CD8-positive, alpha-beta memory T cell (primary cell): ENCODE measurements at places on chromosomes 5 and 9. TPM values are rescaled to one million over a fixed set of nuclear protein-coding genes. Genes with fewer than 3 reads are reported as not detected.

DNA sequence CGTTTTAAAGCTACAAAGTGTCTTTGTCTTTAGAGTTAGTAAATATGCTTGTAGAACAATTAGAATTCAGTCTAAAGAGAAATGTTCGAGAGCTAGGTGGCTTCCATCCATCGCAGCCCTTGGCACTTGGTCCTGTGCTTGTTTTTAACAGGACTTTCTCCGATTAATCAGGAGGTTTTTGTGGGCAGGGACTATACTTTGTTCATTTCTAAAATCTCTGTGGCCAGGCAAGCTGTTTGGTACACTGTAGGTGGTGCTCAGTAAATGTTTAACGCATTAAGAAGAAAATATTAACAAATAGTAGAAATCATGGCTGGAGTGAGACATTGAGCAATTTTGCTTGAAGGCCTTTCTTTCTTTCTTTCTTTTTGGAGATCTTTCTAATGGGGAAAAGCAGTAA lies 20.8 kb downstream of the AGXT2 start:
- no peak for DNase-seq

- no peak for DNase-seq
Observed at GRCh38 chr5:152379331-152379730, 25.7 kb downstream of the NMUR2 start.

LSM11 gene
- total RNA-seq = 7.8 TPM

DNA sequence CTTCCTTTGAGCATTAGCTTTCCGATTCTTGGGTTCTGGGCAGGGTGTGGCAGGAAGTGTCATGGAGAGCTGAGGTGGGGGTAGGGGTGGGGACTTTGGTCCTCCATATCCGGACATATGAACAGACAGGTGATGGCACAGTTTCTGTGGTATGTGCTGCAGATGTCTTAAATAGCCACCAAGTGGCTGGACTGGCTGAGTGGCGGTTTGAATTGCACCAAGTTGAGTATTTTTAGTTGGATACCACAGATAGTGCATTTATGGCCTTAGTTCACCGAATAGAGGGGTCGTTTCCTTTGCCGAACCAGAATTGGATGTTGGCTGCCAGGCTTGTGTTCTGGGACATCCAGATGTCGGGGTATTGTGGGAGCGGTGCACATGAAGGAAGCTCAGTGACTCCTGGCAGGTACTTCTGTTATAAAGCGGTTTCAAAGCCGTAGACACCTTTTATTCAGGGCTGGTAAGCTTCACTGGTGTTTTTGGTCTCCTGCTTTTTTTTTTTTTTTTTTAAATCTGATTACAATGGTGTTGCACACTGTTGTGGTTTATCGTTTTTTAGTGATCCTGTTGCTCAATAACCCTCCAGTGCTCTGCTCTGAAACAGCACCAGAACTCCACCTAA lies 15.1 kb upstream of the TNFAIP8 start:
- DNase-seq = peak; percentile 47

DNA sequence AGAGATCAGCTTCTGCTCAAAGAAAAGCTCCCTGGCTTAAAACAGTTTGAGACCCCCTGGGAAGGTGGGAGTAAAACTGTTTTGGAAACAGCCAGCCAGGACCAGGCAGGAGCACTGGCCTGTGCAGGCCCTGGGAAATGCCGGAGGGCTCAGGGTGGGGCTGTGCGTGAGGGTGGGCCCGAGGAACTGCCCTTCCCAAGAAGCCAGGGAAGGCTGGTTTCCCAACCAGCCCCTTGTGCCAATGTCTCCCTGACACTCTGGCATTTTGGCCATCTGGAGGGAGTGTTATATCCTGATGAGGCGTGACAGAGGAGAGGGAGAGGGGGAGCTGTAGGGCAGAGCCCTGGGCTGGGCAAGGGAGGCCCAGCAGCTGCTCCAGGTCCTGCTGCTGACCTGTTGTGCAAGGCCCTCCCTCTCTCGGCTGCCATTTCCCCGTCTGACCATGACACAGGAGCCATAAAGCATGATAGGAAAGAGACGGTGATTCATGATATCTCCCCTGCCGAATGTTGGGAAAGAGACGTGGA lies 16.1 kb downstream of the OLFML2A start:
- DNase-seq = no peak

SHOC1 gene
- total RNA-seq = not detected

GRCh38 chr9:128218518-128219389 lies 15.6 kb downstream of the DNM1 start:
- DNase-seq = peak; percentile 87

PKD2L2 gene
- total RNA-seq = not detected

DNA sequence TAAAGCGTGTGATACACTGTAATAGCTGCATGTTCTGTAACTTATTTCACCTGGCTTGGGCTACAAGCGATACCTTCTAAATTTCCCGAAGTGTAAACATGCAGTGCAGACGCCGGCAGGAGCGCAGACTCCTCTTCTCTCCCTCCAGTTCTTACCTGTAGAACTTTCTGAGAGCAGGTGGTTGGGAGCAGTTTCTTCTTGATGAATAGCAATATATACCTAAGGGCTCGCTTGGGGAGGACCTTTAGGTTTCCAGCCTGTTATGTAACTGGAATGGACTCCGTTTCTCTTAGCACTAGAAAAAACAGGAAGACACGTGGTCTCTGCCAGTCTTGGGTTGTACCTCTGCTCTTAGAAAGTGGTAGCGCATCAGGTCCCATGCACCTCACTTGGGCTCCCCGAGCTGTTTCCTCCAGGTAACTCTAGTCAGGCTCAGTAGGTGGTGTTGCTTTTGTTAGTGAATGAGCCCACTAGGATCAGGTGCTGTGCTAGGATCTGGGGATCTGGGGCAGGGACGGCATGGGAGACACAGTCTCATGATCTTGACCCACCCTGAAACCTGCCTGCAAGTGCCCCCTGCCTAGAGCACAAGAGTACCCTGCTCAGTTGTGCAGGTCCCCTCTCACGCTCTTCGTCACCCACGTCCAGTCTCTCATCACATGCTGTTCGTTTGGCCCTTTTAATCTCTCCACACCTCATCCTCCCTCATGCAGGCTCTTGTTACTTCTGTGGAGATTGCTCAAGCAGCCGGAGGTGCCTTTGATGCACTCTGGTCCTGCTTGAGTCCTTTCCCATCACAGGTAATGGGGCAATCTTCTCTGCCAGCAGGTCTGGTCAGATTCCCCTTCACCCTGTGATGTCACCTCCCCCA lies 2.8 kb downstream of the TENT4A start:
- no peak for DNase-seq

DNA sequence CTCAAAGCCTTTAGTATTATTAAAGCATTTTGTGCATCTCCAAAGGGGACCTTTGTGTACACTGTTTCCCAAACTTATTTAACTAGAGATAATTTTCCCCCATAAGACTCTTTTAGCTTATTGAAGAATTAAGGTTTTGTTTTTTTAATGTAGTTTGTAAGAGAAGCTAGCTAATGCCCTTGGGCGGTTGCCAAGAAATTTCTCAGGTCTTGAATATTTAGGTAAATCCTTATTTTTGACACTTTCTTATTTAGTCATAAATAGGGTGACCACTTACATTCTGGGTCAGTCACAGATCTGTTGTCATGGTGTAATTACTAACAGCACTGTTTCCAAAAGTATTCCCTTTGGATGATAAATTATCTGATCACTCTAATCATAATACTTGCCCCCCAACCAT lies 27.2 kb downstream of the TNFAIP8 start:
- no peak for DNase-seq

DNA sequence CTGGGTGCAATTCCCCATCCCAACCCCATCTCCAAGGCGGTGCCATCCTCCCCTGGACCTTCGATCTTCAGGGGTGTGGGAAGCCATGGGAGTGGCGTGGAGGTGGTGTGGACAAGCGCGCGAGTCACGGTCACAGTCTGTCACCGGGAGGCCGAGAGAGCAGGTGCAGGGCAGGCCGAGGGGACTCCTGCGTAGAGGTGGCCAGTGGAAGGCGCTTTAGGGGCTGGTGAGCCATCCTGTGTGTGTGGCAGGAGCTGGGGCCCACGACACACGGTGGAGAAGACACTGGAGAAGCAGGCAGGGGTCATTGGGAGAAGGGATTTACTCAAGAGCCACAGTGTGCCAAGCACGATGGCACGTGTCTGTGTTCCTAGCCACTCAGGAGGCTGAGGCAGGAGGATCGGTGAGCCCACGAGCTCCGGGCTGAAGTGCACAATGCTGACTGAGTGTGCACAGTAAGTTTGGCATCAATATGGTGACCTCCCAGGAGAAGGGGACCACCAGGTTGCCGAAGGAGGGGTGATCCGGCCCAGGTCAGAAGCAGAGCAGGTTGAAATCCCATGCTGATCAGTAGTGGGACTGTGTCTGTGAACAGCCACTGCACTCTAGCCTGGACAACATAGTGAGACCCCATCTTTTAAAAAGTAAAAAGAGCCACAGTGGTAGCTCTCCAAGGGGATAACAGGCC lies 145.1 kb upstream of the PHYKPL start:
- no peak for DNase-seq

DNA sequence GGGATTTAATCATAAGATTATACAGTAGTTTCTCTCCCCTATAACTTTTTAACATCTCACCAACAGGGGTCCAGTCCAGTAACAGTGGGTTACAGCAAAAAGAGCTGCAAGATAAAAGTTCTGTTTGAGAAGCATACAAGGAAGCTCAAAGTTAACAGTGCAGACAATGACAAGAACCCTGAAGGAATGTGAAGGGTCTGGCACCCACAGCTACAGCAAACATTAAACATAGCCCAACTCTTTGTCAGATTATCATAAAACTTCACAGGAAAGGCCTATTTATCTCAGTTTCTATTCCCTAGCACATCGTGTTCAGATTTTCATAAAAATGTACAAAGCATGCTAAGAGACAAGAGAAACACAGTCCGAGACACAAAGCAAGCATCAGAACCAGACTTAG lies 309.4 kb downstream of the DIRAS2 start:
- no peak for DNase-seq

DNA sequence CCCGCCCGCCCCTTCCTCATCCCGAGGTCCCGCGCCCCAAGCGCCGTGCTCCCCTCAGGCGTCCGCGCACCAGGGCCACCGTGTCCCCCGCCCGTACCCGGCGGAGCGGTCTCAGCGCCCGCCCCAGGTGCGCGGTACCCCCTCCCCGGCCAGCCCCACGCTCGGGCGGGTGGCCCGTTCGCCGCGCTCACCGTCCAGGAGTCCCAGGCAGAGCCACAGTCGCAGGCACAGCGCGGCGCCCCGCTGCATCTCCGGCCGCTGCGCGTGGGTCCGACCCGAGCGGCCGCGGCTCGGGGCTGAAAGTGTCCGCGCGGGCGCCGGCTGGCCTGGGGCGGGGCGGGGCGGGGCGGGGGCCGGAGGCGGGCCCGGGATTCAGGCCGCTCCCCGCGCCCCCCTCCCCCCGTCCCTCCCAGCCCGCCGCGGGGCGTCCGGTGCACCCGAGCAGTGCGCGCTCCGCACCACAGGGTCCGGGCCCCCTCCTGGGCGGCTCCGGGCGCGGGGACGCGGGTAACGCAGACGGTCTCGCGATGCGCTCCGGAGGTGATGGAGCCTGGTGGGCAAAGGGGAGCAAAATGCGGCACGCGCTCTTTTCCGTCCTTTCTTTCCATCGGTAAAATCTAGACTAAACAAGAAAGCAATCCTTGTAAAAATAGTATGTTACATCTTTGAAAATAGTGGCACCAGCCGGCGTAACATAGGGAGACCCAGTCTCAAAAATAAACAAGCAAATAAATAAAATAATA lies at the start of gene FLT4:
FLT4 (minus strand) TSS at position 304 of the 743 bp plus-strand sequence; CDS start at position 249, 55 bp downstream.
- DNase-seq = no peak

GRCh38 chr9:91577633-91578061 lies 154.0 kb upstream of the NFIL3 start:
- DNase-seq = no peak

CTXN3 gene
- total RNA-seq = not detected

SPINK13 gene
- total RNA-seq = not detected

- DNase-seq = no peak
Observed at GRCh38 chr5:43874772-43875171, 271.8 kb downstream of the NNT start.

DNA sequence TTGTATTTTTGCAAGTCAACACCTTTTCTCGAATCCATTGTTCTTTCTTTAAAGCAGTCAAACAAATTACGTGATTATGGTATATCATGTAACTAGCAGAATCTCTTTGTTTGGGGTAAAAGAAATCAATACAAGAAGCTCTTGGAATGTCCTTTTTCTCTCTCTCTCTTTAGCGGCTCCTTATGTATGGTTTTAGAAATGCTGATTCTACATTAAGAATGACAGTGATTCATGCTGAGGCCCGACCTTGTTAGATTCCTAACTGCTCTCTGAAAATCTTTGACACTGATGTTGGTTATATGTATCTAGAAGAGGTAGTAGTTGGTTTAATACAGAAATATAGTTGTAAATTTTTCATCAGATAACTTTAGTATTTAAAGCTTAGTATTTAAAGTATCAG lies 76.4 kb downstream of the SNX24 start:
- DNase-seq = no peak

DNA sequence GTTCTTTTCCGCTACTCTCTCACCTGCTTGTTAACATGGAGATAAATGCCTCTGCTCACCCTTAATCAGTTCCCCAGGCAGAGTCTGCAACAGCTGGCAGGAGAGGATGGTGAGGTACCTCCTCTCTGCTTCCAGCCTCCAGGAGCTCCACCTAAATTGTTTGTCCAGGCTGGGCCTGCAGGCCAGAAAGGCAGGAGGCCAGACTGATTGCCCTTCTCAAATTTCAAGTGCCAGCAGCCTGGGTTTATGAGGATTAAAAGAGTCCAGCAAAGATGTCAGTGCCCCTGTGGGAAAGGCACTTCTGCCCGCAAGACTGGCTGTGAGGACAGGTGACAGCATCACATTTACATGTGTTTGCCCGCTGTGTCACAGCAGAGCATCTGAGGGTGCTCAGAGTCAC lies 19.8 kb downstream of the CORO2A start:
- DNase-seq = no peak

DNA sequence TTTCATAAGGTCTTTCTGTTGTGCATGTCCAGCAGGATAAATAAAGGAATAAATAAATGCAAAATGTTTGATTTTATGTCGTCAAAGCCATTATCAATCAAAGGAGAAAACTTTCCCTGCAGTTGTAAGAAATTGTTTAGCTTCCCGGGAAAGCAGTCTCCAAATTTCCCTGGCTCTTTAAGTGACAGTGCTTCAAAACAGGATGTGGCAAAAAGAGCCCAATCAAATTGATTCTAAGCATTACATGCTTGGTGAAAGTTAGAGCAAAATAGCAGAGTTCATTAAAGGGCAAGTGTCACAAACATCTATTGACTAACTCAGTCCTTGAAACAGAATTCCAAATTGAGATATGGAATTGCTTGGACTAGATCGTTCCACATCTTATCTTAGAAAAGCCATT lies 704.1 kb downstream of the PRELID2 start:
- DNase-seq = no peak

DNA sequence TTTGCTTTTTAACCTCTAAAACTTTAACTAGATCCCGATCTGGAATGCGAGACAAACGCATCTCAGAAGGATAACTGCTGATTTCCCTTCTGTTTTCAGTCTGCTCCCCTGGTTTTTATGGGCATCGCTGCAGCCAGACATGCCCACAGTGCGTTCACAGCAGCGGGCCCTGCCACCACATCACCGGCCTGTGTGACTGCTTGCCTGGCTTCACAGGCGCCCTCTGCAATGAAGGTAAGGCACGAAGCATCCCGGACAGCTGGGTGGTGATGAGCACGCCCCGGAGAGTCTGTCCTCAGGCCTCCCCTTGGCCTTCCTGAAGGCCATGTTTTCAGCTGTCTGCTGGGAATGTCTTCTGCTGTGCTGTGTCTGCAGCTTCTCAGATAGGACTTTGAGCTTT lies 82.9 kb upstream of the PRRC1 start:
- DNase-seq = no peak
